ENCODE measurements at places on chromosomes 12 and 14. TPM values are rescaled to one million over a fixed set of nuclear protein-coding genes. Genes with fewer than 3 reads are reported as not detected.

The EIF2S1 gene
- total RNA-seq = 20.2 TPM

The TAS2R50 gene
- total RNA-seq = 2.7 TPM

The MYF6 gene
- not detected for total RNA-seq

The IAPP gene
- not detected for total RNA-seq

The SYNDIG1L gene
- not detected for total RNA-seq

The KLRF1 gene
- under 0.01 TPM for total RNA-seq
